ENCODE measurements at places on chromosomes 4 and X.

GRCh38 chrX:150363561-150364346 lies 637 bp downstream of the MAMLD1 start:
- DNase-seq, result no peak

GRCh38 chr4:7288751-7289523 lies 96.6 kb downstream of the SORCS2 start:
- DNase-seq, result no peak

DNA sequence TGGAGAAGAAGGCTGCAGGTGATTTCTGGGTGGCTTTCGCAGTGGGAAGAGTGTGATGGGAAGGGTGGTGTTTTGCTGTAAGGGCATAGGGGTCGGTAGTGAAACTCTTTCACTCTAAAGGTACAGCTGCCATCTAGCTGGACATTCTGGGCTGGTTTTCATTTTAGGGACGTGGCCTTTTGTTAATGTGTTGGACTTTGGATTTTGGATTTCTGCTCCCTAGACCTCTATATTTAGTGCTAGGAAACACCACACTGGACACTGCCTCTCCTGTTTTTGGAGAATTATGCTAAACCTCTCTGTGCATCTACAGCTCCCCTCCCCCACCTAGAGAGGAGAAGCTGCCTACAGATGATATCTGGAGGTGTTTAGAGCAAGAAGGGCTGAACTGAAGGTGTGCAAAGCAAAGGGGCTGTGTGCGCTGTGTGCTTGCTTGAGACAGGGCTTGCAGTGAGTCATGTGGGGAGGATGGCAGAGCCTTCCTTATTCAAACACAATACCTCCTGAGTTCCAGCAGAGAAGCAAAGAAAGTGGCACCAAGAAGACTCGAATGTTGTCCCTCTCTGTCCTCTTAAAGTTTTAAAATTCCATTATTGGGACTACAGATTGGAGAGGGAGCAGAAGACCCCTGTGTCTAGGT lies 47.9 kb downstream of the STARD8 start:
- peak; percentile 48 for DNase-seq

- peak; percentile 74 for DNase-seq
Measured at GRCh38 chrX:2679534-2680485, 11.3 kb upstream of the CD99 start.

- DNase-seq, result no peak
Measured at GRCh38 chr4:52069571-52069970, 18.5 kb downstream of the SPATA18 start.

- DNase-seq, result peak; percentile 50
Measured at GRCh38 chr4:174365018-174365587, 81.4 kb downstream of the CEP44 start.

DNA sequence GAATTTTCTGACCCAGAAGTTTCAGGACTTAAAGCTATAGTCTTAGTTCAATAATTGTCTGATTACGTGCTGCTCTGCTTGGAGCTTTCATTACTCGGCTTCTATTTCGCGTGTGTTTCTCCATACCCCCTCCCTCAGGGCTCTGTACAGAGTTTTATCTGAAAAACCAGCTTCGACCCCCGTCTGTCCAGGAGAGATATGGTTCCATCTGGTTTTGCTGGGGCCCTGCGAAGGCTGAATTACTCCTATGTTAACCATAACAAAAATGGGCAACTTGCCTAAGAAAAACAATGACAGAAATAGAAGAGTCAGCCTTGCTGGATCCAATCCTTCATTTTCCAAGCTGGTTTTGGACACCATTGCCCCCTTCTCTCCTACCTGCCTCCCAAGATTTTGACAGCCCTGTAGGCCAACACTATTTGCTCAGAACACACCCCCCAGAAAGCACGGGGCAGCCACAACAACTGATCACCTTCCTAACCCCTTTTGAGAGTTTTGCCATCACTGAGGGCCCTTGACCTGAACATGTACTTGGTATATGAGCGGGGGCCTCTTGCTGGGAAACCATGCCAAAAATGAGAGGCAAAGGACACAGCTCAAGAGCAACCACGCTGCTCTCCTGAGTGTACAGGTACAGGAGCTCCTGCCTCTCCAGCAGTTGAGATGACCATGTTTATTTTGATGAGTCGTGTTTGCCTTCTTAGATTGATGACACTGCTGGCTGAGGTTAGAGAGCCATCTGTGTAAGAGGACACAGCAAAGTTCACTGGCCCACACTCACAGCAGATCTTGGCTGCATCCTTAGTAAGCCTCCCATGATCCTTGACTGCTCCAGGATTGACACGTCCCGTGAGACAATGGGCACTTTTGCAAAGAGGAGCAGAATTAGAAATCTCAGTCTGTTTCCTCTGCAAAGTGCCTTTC lies 36.2 kb upstream of the ATP6AP2 start:
- DNase-seq, result peak; percentile 30

DNA sequence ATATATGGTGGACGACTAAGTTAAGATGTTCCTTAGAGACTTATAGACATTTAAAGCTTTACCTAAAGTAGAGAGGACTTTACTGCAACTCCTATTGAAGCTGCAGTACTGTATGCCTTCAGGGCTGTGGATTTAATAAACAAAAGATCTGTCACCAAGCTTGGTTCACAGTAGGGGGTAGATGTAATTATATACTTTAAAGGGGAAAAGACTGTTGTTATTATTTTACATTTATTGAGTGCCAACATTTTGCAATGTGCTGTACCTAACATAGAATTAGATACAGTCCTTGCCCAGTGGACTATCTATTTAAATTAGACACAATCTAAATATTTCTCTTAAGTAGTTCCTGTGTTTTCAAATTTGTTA lies 67.2 kb downstream of the SLIT2 start:
- no peak for DNase-seq

DNA sequence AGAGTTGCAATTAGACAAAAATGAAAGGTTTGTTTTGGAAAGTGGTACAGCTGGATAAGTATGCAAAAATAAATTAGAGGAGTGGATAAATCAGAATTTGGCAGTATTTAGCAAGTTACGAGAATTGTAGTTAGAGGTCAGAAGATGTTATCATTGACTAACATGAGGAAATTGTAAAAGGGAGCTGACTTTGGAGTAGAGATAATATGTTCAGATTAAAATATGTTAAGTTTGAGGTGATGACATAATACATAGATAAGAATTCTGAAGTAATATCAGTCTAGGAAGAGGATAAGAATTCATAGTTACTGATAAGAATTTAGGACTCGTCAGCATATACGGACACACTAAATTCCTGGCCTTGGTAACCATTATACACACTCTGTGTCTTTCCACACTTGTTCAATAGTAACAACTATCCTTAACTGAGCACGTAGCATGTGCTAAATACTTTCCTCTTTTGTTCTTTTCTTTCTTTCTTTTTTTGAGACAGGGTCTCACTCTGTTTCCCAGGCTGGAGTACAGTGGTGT lies 4.1 kb upstream of the EPGN start:
- DNase-seq, result no peak

DNA sequence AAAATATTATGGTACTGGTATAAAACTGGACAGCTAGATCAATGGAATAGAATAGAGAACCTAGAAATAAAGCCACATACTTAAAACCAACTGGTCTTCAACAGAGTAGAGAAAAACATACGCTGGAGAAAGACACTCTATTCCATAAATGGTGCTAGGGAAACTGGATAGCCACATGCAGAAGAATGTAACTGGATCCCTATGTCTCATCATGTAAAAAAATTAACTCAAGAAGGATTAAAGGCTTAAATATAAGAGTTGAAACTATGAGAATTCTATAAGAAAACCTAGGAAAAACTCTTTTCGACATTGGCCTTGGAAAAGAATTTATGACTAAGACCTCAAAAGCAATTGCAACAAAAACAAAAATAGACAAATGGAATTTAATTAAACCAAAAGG lies 114.6 kb downstream of the PCDH18 start:
- no peak for DNase-seq

DNA sequence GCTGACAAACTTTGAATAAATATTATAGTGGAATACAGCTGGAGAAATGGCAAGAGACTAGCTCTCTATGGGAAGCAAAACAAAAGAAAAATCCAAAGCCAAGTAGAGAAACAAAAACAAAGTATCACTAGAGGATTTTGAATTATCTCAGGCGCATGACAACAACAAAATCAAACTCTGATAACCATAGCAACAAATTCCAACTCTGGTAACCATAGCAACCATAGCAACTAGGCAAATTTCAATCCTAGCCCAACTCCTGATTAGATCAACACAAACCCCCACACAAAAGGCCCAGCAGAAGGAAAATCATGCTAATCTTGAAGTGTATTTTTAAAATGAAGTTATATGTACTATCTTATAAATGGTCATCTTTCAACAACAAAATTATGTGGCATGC lies 98.4 kb upstream of the MAGEE2 start:
- no peak for DNase-seq

DNA sequence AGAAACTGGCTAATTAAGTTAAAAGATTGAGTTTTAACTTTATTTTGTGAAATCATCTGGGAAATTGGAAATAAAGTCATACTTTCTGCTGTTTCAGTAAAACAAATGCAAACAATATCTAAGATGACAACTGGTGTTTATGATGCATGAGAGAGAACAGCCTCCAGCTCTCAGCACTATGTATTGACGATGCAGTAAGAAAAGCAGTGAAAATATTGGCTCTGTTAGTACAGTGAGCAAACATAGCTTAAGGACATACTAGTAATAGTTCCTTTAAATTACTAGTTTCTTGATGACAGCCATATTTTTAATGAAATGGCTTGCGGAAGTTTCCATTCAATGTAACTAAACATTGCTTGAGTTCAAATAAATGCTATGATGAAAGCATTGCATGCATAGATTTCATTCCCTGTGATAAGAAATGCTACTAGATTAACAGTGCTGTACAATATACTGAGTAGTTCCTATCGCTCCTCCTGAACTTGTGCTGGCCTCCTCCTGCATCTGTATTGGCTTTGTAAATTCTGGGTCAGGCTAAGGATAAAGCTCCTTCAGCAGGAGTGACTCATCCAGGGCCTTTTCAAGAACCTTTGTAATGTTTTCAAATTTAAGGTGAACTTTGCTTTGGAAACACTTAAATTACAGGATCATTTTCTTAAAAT lies 11.6 kb downstream of the ARHGAP24 start:
- DNase-seq, result peak; percentile 12

DNA sequence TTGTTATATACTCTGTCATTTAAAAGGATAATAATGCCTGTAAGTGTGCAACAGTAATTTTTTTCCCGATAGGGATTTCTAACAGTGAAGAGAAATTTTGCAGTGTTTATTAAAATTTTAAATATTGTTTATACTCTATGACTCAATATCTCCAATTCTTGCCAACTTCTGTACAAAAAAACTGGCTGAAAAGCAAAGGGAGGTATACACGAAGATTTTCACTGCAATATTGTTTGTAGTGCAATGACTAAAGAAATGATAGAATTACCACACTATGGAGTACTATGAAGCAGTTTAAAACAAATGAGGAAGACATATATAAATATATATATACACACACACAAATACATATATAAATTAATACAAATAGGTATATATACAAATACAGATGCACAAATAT lies 187.9 kb upstream of the IL15 start:
- DNase-seq, result no peak

Measured in renal cortical epithelial cell (primary cell).